Right ventricle myocardium superior (tissue), 1 donor: ENCODE measurements at places on chromosomes 11 and 22.

- DNase-seq = peak; percentile 40
Observed at GRCh38 chr22:31917227-31917921, 27.0 kb upstream of the YWHAH start.

- DNase-seq = no peak
Observed at GRCh38 chr22:50674130-50674500, 1.5 kb downstream of the SHANK3 start.

DNA sequence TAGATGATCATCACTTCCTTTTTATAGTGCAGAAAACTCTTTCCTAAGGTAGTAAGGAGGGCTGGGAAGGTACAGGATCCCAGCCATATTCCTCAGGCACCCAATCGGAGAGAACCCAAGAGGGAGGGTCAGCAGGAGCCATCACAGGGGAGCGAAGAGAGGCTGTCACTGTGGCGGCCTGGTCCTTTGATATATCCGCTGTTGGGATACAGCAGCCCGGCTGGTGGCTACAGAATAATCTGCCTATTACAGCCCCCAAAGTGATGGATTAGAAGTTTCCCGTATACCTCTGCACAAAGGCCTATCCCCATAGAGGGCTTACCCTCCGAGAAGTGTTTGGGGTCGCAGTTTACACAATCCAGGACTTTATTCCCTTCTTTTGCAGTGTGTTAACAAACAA is 48.5 kb downstream of the OR4D9 start:
- DNase-seq = no peak

DNA sequence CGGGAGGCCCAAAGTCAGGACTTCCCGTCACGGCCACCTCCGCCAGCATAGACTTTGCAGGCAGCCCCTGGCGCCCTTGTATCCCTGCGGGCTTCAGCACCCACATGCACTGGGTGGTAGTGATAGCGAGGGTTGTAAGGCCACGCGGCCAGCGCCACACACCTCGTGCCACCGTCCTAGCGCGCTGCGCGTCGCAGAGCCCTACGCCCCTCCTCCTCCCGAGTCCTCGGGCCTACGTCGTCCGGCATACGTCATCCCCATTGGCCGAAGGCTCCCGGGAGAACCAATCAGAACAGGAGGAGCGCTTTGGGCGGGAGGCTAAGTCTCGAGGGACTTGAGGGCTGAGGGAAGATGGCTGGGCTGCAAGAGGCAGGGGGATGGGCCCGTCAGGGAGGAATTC is 1.3 kb upstream of the BTBD18 start:
- no peak for DNase-seq

GRCh38 chr11:33045551-33046255 is 6.3 kb downstream of the TCP11L1 start:
- DNase-seq = no peak
